Skeletal muscle tissue (tissue), 5 donors: ENCODE measurements at places on chromosomes 5 and 9. TPM values are rescaled to one million over a fixed set of nuclear protein-coding genes. Genes with fewer than 3 reads are reported as not detected.

GARNL3 gene
- 21.9 TPM for total RNA-seq

FASTKD3 gene
- total RNA-seq, result 8.9 TPM

PCA3 gene
- not detected for total RNA-seq

POLR1E gene
- 38.1 TPM for total RNA-seq

PTCH1 gene
- 4.7 TPM for total RNA-seq

RNF183 gene
- total RNA-seq, result not detected

BHMT2 gene
- total RNA-seq, result 1.0 TPM

FIBCD1 gene
- not detected for total RNA-seq

PSAT1 gene
- total RNA-seq, result 10.4 TPM

ABHD17B gene
- 57.4 TPM for total RNA-seq

ENTREP1 gene
- total RNA-seq, result 15.1 TPM

SUB1 gene
- 98.1 TPM for total RNA-seq

PCDHB10 gene
- total RNA-seq, result 2.6 TPM

PDE6A gene
- total RNA-seq, result not detected

BARHL1 gene
- not detected for total RNA-seq

CAMK4 gene
- 4.7 TPM for total RNA-seq

FAM153A gene
- total RNA-seq, result not detected

GALNT12 gene
- total RNA-seq, result 1.6 TPM

UHRF2 gene
- 53.8 TPM for total RNA-seq

CDK9 gene
- total RNA-seq, result 33.4 TPM

FGF18 gene
- total RNA-seq, result 3.1 TPM

ACOT12 gene
- 0.52 TPM for total RNA-seq

ZFP2 gene
- total RNA-seq, result 1.6 TPM

SLCO6A1 gene
- total RNA-seq, result 0.52 TPM

ELAVL2 gene
- total RNA-seq, result 3.1 TPM

WNT8A gene
- total RNA-seq, result not detected

PFN3 gene
- not detected for total RNA-seq

FAM221B gene
- not detected for total RNA-seq

IRX4 gene
- under 0.01 TPM for total RNA-seq

OR1Q1 gene
- not detected for total RNA-seq

RPL35 gene
- 2,732 TPM for total RNA-seq

C5orf58 gene
- not detected for total RNA-seq

FOXI1 gene
- not detected for total RNA-seq

MYMK gene
- total RNA-seq, result 8.9 TPM

GPX8 gene
- 23.5 TPM for total RNA-seq

DOK3 gene
- 5.7 TPM for total RNA-seq

F2RL2 gene
- total RNA-seq, result under 0.01 TPM

SLC6A7 gene
- not detected for total RNA-seq

MYOZ3 gene
- 4.7 TPM for total RNA-seq
